Kidney tubule cell (primary cell): ENCODE measurements at places on chromosomes 2 and 18.
A peak's percentile ranks its signal among the peaks of the same experiment; 100 is the strongest.

GRCh38 chr2:45404807-45405297 lies 206.2 kb downstream of the SRBD1 start:
- DNase-seq, result peak; percentile 86

DNA sequence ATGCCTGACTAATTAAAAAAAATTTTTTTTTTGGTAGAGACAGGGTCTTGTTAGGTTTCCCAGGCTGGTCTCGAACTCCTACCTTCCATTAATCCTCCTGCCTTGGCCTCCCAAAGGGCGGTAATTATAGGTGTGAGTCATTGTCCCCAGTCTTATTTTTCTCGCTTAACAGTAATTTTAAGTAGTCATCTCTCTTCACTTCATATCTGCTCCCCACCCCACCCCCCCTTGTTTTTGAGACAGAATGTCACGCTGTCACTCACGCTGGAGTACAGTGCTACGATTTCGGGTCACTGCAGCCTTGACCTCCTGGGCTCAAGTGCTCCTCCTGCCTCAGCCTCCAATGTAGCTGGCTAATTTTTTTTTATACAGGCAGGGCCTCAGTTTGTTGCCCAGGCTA lies 27.7 kb downstream of the RAB10 start:
- DNase-seq, result no peak

GRCh38 chr2:185318271-185318724 lies 420.3 kb upstream of the FSIP2 start:
- no peak for DNase-seq

- peak; percentile 73 for DNase-seq
These were observed 8.5 kb downstream of the IRS1 start for GRCh38 chr2:226791056-226791486.

GRCh38 chr2:207503234-207503633 lies 26.5 kb upstream of the CREB1 start:
- no peak for DNase-seq

- no peak for DNase-seq
These were observed 82.6 kb downstream of the FANCL start for GRCh38 chr2:58158481-58158880.

GRCh38 chr2:195003881-195004471 lies 653.0 kb upstream of the SLC39A10 start:
- DNase-seq, result peak; percentile 4

- peak; percentile 23 for DNase-seq
These were observed 183.3 kb downstream of the ASXL3 start for GRCh38 chr18:33761363-33761762.

DNA sequence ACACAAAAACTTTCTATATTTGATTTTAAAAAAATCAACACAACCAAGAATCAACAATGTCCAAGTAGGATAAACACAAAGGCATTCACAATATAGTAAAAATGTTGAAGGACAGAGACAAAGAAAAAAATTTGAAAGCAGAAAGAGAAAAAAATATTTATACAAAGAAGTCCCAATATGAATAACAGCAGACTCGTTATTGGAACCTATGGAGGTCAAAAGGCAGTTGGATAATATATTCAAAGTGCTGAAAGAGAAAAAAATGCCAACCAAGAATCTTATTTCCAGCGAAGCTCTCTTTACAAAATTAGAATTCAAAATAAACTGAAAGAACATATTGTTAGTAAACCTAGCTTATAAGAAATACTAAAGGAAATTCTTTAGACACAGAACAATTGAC lies 859.5 kb downstream of the LRP1B start:
- DNase-seq, result no peak

DNA sequence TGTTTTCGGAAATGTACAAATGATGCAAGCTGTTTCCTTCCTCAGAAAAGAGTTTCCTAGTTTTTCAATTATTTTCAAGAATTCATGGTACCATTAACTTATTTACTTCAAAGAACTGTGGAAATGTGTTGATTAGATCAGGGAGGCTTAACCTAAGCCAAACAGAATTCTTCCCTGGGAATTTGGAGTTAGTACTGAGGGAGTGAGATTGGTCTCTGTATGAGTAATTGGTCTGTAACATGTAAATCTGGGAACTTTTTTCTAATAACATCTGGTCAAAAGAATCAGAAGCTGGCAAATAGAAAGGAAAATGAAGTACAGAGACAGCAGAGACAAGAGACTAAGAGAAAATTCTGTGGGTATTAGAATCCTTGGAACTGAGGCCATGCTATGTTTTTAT lies 145.8 kb downstream of the BABAM2 start:
- no peak for DNase-seq

DNA sequence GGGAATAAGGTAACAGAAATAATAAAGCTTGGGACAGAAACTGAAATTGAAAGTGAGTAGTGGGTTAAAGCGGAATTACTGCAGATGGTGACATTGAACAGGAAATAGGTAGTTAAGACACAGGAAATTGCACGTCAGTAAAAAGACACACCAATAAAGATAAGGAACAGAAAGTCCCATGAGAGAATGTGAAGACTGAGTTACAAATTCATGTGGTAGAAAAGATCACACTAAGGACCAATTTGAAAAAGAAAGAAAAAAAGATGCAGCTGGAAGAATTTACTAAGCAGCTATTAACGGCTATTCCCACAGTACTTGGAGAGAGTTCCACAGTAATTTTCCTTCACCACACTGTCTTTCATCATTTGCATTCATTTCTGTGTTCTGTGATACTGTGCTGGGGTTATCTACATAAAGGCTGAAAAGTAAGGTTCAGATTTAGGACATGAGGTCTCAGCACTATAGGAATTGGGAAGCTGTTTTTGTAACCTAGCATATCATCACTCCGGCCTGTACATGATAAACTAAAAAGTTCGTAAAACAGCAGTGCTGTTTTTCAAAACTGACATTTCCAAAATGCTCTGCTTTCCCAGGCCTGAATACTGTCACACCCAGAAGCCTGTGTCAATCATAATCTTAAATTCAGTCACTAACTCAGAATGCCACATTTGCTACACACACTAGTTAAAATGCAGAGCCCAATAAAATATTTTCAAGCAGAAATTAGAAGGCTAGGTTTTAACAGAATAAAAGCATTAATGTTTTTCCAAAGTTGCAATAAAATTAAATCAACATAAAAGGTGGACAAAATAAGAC lies 42.9 kb downstream of the SRBD1 start:
- no peak for DNase-seq

DNA sequence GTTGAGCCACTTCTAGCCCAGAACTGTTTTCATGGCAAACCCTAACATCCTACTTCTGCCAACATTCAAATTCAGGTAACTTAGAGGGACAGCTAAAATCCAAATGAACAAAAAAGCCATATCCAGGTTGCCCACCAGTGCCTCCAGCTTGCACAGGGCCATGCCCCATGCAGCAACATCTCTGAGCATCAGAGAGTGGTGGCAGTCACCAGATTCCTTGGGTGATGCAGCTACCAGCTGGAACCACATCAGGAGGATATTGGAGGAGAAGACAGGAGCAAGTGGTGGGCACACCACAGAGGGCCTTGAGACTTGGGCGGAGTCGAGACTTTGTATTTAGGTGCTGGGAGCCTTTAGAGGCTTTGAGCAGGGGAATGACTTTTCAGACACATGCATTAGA lies 50.5 kb downstream of the SDC1 start:
- DNase-seq, result no peak

GRCh38 chr2:151475071-151475470 lies 65.4 kb downstream of the RIF1 start:
- DNase-seq, result no peak

DNA sequence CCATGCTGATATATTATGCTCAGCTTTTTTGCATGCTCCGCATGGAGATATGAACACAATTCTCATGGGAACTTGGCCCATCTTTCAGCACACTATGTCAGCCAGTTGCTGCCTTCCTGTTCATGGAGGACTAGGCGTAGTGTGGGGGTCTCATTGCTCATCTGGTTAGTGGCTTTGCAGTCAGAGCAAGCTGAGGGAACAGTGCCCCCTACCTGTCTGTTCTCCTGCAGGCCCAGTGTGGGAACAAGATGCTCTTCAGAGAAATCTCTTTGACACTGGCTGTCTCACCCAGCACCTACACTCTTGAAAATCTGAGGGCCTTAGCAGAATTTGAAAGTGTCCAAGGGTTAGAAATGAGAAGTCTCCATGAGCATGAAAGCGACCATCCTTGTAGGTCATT lies 47.1 kb downstream of the SPTBN1 start:
- DNase-seq, result peak; percentile 9

DNA sequence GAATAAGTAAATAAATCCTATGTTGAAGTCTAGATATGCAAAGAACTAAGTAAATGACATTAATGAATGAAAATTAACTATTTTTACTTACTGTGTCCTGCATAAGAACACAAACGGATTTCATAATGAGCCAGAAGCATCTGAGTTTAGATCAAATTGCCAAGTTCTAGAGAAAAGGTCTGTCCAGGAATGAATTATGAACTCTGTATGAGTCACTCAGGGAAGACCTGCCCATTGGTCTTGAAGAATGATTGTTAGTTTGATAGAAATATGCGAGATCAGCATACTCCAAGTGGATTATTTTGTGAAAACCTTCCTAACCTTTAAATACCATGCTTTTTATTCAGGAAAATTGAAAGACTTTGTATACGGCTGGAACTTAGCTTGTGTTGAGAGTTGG lies 189.5 kb downstream of the DOK6 start:
- DNase-seq, result no peak

DNA sequence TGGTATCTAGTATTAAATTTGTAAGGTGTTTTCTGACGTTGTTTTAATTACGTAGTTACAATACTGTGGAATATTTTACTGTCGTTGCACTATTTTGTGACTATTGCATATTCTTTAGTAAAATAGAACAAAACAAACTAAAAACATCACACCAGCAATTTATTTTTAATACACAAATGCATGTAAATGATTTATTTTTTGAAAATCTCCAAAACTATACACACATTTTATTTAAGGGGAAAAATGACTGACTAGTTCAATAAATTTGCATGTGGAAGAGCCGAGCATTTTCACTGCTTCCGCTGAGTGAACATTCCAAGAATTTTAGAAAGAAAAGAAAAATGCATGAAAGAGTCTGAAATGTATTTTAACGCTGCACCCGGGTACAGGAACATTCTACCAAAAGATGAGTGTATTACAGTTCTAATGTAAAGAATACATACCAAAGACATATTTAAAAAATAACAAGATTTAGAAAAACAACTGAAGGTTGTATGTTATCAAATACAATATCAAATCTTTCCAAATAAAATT lies 257.7 kb downstream of the MEIS1 start:
- no peak for DNase-seq

- DNase-seq, result no peak
These were observed 85.0 kb downstream of the INHBB start for GRCh38 chr2:120430957-120431356.
